ENCODE measurements at places on chromosomes 6 and 20.

GRCh38 chr6:93562582-93562981, 143.2 kb upstream of the EPHA7 start:
- DNase-seq: no peak

- DNase-seq: no peak
Measured at GRCh38 chr6:43669922-43670622, 17.5 kb downstream of the MRPS18A start.

- no peak for DNase-seq
Measured at GRCh38 chr20:31821427-31821826, 2.3 kb downstream of the MYLK2 start.

DNA sequence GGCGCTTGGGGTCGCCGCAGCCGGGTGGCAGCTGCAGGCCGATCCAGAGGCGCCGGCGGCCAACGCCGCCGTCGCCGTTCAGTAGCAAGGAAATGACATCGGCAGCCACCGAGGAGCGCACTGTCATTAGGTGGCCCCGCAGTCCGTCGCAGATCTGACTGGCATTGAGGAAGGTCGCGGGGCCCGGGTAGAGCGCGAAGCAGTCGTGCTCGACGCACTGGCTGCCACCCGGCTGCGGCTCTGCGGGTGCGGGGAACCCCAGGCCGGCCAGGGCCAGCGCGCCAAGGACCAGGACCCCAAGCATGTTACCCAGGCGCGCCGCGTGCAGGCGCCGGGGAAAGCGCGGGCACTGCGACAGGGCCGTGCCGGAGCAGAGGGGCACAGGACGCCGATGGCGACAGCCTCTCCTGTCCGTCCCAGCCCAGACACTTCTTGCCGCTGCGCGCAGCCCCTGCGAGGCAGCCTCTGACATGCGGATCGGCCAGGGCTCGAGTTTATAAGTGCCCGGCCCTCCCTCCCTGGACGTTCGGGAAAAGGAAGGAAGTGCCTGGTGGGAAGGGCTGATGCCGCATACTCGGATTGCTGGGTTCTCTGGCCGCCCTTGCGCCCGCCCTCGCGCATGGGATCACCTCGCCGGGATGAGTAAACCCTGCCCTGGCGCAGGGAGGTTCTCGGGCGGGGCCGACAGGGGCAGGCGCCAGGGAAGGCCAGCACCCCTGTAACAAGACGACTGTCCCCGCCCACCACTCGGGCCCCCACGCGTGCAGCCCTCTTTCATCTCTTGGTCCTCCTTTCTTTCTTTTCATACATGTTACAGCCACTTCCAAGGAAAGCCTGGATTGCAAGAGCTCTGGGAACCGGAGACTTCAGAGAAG, at the start of gene THBD:
THBD (minus strand) TSS at position 472 of the 875 bp plus-strand sequence; CDS start at position 304, 168 bp downstream.
- peak; percentile 58 for DNase-seq

DNA sequence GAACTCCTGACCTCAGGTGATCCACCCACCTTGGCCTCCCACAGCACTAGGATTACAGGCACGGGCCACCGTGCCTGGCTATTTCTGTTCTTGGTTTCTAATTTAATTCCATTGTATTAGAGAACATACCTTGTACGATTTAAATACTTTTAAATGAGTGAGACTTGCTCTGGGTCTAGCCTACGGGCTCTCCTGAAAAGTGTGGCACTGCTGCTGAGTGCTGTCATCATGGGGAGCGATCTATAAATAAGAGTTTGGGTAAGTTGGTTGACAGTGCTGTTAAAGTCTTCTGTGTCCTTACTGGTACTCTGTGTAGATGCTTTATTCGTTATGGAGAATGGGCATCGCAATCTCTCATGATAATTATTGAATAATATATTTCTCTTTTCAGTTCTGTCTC, 35.0 kb upstream of the BHLHE23 start:
- no peak for DNase-seq
